ENCODE measurements at places on chromosomes 2 and 18.

DNA sequence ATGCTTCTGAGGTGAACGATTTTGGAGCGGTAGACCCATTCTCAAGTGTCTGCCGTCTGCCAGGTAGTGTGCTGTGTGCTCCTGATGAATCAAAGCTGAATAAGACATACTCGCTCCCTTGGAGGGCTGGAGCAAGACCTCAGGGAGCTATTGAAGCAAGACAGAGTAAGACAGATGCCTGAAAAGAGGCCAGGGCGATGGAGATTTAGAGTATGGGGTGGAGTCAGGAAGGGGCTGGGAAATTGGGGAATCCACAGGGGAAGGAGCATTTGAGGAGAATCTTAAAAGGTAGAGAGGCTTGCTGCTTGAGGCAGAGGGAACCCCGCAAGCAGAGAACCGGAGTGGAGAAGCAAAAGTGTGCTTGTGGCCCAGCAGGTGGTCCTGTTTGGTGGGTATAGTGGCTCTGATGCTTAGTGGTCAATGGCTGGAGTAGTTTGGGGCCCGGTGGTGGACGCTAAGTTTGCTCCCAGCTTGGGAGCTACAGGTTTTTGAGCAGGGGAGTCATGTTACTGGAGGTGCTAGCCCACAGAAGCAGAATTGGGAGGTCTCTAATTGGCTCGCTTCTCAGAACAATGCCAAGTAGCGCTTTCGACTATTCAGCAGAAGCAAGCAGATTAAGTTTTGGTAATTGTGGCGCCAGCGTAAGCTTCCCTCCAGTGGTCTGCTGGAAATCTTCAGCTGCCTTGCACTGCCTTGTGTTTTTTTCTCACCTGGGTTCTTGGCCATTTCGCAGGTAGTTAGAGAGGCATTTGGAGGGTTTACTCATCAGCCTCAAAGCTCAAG, 2.0 kb downstream of the CNNM4 start:
- DNase-seq: no peak

- DNase-seq: no peak
These were observed 250.1 kb downstream of the NDUFA10 start for GRCh38 chr2:239774933-239775622.

- DNase-seq: peak; percentile 78
These were observed 3.2 kb upstream of the CXCR1 start for GRCh38 chr2:218169757-218170546.

- no peak for DNase-seq
These were observed 6.2 kb downstream of the CCBE1 start for GRCh38 chr18:59690996-59691395.

DNA sequence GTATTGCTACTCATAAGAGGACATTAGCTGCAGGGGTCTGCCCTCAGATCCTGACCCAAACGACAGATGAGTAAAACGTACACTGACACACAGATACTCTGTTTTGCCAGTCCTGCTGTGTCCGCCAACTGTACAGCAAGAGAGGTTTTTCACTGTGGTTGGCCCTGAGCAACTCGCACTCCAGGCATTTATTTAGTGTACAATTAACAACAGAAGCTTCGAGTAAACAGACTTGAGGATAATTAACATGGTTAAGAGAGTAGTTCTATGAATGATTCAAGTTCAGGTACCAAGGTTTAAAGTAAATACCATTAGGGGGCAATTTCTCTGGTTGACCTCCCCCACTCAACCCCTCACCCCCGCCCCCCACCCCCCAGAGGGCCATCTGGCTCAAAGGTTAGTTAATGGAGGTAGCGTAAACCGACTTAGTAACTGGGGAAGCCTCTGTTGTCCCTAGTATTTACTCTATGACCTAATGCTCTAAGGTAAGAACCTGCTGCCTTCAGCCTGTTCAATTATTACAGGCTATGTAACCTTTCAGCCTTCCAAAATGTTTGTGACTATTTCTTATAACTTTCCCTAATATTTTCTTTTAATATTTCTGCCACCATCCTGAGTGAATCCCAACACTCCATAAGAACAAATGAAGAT, 103.9 kb upstream of the XIRP2 start:
- DNase-seq: no peak

- no peak for DNase-seq
These were observed 350.7 kb upstream of the MYT1L start for GRCh38 chr2:2681711-2682251.

DNA sequence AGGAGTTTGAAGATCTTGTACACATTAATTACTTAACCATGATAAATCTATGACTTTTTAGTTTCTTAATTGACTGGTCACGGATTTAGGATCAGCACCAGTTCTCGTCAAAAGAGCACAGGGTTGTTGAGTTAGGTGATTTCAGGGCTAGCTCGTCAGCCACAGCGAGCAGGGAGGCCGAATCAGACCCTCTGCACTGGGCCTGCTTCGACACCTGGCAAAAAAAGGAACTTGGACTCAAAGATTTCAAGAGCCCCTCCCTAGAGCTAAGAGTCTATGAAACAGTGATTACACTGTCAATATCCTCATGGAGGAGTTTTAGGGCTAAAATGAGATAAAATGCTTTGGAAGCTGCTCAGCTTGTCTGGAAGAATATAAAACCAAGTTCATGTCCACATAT, 4.6 kb upstream of the SERTAD2 start:
- DNase-seq: no peak

- no peak for DNase-seq
These were observed 82.3 kb upstream of the NDUFV2 start for GRCh38 chr18:9020221-9020620.

GRCh38 chr2:41488888-41489287, 558.9 kb upstream of the PKDCC start:
- DNase-seq: no peak

DNA sequence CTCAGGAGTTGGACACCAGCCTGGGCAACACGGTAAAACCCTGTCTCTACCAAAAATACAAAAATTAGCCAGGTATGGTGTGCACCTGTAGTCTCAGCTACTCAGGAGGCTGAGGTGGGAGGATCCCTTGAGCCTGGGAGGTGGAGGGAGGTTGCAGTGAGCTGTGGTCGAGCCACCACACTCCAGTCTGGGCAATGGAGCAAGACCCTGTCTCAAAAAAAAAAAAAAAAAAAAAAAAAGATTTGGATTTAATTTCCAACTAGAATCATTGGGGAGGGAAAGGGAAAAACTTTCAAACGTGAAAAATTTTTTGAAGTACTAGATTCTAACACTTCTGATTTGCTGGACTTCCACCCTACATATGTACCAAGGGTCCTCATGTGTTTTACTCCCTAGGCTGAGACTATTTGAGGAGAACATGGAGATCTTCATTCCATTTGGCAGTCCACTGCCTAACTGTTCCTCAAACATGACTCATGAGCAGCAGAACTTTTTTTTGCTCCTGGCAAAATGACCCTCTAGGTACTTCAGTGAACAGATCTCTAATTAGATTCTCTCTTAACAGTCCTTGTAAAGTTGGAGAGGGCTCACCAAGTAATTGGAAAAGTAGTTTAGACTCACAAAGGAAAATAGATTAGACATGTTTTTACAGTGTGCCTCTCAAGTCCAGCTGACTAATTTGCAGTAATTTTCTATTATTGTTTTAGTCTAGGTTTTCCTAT, 267.6 kb downstream of the METTL4 start:
- DNase-seq: no peak

DNA sequence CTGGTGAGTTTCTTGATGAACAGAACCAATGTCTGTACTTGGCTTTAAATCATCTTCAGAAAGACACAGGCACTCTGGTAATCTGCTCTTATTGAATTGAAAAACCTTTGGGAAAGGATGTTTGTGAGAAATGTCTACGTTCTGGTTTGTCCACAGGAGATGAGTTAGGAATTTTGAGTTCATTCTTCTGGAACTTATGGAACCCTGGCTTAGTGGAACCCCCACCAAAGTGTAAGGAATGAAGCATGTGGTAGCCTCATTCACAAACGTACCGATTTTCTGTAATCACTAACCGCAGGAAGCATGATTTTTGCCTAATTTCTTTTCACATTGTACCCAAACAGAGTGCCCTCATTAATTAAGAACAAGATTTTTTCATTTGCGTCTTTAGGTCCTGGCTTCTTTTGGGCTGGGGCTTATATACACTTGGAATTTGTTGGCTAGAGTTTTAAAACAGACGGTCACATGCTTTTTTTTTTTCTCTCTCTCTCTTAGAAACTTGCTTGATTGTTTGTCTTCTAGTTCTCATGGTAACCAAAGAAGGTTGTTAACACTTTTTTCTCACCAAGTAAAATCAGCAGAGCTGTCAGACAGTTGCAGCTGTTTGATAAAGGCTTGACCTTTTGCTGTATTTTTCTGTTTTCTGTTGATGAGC, 314.1 kb upstream of the THUMPD2 start:
- no peak for DNase-seq

DNA sequence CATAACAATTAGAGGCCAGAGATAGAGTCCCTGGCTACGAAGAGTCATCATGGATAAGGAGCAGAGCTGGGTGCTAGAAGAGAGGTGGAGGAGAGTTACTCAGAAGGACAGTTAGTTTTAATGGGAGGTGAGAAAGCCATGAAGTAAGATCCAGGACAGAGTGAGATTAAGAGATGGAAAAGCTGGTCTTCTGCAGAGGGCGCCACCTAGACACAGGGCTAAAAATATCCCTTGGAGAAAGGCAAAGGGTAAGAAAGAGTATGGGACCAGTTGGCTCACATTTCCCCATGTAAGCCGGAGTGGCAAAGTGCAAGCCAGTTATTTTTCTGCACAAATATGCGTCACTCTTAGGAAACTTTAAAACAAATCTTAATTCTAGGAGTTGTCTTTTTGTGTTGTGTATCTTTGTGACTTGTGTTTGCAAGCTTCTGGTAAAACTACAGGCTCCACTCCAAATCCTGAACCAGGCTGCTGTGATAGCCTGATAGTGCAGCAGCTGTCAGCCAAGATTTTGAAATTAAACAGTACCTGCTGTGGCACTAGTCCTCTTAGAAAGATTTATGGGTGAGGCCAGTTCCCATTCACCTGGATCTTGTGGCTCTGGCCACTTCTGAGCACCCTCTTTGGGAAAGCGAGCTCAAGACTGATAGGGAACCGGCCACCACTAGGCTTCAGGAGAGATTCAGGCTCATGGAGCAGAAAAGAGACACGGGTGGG, 204.2 kb downstream of the TPGS2 start:
- DNase-seq: no peak

DNA sequence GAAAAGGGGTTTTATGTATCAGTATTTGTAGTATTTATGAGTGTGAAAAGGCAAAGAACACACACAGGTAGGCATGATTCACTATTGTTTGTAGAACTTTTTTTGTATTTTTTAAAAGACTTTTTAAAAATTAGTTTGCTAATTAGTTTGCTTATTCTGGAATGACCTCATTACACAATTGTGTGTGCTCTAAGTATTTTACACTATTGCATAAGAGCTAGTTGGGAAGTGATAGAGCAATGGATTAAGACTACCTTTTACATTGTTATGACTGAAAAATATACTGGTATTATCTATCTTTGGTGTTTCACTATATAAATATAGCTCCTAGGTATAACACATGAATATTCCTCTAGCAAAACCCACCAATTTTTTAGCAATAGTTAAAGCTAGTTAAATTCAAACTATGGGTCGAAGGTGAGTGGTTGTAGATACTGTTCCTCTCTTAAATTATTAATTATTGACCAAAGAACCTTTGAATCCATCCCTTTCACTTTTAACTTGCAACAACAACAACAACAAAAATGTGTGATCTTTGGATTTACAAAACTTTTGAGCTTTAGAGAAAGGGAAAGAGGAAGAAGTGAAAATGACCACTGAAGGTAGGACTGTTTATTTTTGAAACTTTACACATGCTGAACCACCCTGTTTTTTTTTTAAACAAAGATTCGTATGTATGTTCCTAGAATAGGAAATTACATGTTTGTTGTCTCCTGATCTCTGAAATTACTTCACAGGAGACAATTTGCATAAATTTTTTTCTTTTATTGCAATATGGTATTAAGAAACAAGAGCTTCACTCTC, 18.7 kb downstream of the ITPRID2 start:
- DNase-seq: no peak

GRCh38 chr2:118250001-118250400, 161.7 kb downstream of the INSIG2 start:
- no peak for DNase-seq

- no peak for DNase-seq
These were observed 17.6 kb upstream of the PPP4R1 start for GRCh38 chr18:9631814-9632496.

DNA sequence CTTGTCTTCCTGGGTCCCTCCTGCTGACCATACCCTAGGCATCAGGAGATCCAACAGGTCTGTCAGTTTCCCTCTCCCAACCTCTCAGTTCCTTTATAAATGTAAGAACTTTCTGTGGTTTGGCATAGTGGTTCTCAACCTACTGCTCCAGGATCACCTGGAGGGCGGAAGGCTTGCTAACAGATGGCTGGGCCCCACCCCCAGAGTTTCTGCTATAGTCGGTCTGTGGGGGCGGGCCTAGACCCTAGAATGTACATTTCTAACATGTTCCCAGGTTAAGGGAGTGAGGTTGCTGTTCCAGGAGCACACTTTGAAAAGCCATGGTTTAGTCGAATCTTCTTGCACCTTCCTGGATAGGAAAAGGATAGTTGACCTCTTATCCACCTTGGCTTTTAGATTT, 37.0 kb downstream of the HK2 start:
- DNase-seq: no peak

- no peak for DNase-seq
These were observed 129.4 kb upstream of the DAPL1 start for GRCh38 chr2:158665536-158666302.

GRCh38 chr2:77309725-77310124, 212.5 kb downstream of the LRRTM4 start:
- no peak for DNase-seq

- DNase-seq: no peak
These were observed 67.2 kb downstream of the POLR1A start for GRCh38 chr2:86038291-86039081.

DNA sequence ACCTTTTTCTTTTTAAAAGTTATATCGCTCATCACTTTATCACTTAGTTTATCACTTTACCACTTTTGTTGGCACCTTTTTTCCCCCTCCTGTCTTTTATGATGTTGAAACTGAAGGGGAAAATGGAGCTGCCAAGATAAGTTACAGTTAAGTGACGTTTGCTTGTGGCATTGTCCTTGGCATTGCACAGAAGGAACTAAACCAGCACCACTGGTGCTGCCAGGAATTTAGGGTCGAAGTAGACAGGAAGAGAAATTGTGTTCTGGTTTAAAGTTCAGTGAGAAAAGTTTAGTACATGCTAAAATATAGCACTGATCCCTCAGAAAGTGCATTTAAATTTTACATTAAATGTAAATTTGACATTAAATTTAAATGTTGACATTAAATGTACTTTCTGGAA, 49.9 kb downstream of the MYO1B start:
- DNase-seq: no peak

GRCh38 chr2:53818854-53819435, 32.1 kb downstream of the ERLEC1 start:
- DNase-seq: no peak
